Glomerular endothelial cell (primary cell): ENCODE measurements at places on chromosomes 6 and 20. TPM values are rescaled to one million over a fixed set of nuclear protein-coding genes. Genes with fewer than 3 reads are reported as not detected.

Gene RSPH4A
- total RNA-seq: 0.29 and 0.63 TPM in 2 replicates

Gene FAM209B
- not detected in 2 replicates for total RNA-seq

Gene FGD2
- total RNA-seq: not detected in 2 replicates

Gene MCHR2
- not detected in 2 replicates for total RNA-seq

GRCh38 chr6:91669154-91669870, 1082.4 kb upstream of the MAP3K7 start:
- DNase-seq: no peak

- DNase-seq: no peak
Measured at GRCh38 chr6:116866281-116866871, 10.7 kb upstream of the RFX6 start.

- no peak for DNase-seq
Measured at GRCh38 chr6:167211295-167211648, 53.5 kb upstream of the GPR31 start.

DNA sequence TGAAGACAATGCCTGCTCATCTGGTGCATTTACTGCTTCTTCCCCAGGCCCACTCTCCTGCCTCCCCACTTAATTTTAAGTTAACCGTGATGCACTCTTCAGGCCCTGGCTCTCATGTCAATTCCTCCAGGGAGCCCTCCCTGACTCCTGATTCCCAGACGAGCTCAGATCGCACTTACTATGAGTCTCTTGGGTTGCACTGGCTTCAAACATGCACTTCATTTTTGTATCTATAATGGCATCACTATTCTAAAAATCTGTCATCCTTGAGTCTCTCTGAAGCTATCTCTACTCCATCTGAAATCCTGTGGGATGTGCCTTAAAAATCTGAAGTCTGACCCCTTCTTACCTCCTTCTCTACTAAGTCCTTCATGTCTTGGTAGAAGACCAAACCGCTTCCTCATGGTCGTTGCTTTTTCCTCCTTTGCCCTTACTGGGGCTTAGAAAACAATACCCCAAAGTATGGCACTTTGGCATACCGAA, 24.7 kb downstream of the COX4I2 start:
- DNase-seq: no peak

- DNase-seq: no peak
Measured at GRCh38 chr20:44911264-44911921, 1.5 kb downstream of the PABPC1L start.

DNA sequence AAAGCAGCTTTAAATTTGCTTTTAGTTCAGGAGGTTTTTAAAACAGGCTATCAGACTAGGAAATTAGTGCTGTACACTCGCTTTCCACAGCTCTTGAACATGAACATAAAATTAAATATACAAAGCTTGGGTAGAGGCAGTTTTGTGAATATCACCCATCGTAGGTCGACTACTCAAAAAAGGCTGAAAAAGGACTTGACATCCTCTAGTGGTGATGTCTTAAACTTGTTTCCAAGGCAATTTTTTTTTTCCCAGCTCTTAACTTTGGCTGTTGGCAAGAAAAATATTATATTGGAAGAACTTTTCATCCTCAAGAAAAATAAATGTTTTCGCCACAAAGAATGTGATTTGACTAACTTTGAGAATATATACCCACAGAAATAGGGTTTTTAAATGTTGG, 2.9 kb downstream of the MAP7 start:
- DNase-seq: no peak

DNA sequence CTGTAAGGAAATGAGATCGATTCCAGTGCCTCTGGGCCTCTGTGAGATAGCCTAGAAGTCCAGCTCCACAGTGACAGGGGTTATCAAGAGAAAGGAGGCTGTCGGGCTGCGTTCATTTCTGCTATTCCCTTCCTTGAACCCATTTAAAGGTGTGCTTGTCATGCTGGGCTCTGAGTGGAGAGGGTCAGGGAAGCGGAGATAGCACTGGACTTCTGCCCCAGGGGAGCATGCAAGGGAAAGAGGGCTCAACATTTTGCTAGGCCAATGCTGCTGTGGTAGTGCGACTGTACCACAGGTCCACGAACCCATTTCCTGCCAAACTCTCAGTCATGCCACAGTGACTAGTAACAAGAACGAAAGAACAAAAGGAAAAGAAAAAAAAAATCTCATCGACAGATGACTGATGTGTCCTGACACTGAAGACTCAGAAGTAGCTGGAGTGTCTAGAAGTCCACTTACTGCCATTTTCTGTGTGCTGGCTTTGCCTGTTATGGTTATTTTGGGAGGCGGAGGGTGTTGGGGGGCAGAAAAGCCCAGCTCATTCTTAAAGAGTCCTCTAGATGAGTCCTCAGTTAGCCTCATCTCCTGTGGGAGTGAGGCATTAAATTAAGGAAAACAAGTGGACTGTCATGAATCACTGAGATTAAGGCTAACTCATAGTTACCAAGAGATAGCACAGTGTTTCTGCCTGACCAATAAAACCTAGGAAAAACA, 8.1 kb downstream of the NEDD9 start:
- no peak for DNase-seq

DNA sequence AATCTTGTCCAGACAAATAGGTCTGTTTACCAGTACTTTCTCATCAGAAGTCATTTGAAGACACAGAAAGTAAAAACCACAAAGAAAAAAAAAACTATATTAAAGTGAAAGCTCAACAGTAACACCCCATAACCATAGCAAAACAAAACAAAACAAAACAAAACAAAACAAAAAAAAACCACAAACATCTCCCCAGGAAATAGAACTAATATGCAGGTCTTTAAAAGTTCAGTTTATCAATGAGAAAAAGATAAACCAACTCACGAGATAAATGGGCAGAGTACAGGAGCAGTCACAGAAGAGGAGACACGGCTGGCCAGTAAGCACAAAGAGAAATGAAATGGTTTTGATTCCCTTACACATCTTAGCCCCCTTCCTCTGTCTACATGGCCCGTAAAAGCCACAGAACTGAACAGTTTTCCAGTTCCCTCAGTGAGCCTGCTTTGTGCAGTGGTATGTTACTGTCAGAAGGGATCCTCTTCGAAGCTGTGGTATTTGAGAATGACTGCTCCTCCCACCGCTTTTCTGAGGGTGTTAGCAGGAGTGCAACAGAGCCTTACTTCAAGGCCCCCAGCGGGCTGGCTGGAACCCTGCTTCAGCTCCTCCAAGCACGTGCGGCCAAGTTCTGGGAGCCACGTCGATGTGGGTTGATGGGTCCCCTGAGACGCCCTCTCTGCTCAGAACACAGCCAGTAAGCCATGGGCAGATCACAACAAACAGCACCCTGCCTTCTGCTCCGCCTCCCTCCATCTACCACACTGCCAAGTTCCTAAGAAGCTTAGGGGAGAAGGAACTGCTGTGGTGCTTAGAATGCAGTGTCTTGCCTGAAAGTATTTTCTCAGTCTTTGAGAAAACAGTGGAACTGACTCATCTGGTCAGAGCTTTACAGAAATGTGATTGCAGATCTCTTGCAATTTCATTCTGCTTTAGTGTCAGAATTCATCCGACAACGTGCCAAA, 14.0 kb downstream of the UST start:
- no peak for DNase-seq

Gene CST5
- total RNA-seq: not detected in 2 replicates

Gene HDGFL1
- total RNA-seq: not detected in 2 replicates

Gene TRAM2
- 92.5 and 99.0 TPM in 2 replicates for total RNA-seq

DNA sequence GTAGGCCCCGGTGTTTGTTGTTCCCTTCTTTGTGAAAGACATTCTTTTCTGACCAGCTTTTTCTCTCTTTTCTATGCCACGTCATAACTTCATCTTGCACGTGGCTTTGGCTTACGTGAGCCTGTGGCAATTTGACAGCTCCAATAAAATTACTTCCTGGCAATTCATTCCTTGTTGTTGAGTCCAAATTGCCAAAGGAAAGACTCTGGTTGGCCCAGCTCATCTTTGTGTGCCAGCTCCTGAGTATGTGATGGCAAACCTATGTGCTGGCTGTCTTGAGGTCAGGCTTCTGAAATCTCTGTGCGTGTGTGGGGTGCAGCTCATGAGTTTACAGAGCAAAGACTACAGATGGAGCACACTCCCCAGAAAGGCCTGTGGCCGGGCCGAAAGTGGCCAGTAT, 272.5 kb upstream of the SGK1 start:
- no peak for DNase-seq

GRCh38 chr20:38325905-38326304, 20.4 kb upstream of the LBP start:
- DNase-seq: no peak

DNA sequence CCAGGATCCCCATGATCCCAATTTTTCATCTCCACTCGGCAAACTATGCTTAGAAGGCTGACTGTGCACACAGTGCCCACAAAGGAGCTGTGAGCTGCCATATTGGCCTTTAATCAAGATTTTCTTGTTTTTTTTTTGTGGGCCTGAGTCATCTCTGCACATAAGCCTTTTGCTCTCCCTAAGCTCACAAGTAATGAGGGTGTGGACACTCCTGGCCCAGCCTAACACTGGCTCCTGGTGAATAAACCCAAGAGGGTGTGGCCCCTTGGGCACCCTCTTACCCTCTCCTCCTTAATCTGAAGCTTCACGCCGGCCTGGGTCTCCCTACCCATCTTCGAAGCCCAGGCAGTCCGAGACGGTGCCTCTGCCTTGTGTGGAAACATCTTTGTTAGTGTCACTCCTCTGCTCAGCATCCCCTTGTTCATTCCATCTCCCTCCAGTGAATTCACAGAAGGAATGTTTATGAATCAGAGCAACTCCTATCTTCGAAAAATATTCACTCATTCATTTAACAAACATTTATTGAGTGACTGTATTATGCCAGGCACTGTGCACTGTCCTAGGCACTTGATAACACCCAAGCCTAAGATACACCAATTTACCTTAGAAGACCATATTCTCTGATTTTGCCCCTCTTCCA, 22.2 kb upstream of the MRPS10 start:
- DNase-seq: no peak

DNA sequence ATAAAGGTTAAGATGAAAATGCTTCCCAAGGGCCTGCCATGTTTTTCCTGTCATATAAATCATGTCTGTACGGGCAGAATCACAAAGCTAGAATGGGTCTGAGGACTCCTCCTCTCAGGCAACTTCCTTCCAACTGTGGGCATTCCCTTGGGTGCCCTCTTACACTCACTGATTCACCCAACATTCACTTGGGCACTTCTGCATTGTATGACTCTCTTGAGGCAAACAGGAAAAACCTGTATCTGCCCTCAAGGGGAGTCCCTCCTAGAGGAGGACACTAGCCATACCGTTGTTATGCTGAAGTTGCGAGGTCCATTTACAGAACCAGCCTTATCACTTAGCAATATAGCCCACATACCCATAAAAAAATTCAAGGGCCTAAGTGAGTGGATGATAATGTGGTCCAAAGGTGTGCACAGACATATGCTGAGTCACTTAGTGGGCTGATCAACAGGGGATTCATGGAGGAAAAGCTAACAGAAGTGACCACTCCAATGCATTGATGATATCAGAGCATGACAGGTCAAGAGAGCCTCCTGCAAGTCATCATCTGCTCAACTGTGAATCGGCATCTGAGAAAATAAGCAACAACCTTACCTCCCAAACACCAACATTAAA, 131.1 kb downstream of the ATXN1 start:
- DNase-seq: no peak

DNA sequence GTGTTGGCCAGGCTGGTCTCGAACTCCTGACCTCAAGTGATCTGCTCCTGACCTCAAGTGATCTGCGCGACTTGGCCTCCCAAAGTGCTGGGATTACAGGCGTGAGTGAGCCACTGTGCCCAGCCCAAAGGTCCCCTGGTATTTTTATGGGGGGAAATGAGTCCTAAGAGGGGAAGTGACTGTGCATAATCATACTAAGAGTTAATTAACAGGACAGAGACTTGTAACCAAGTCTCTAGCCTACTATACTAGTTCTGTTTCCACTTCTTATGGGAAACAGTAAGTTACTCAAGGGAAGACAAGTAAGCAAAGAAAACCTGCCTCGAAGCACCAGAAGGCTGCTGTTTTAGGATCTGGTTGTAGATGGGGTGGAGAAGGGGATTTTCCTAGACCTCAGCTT, 27.9 kb downstream of the TCF15 start:
- DNase-seq: no peak

- DNase-seq: no peak
Measured at GRCh38 chr6:31293343-31293742, 21.5 kb upstream of the HLA-C start.

- no peak for DNase-seq
Measured at GRCh38 chr6:20172842-20173456, 39.3 kb downstream of the MBOAT1 start.

- DNase-seq: no peak
Measured at GRCh38 chr6:156190270-156190669, 586.9 kb upstream of the ARID1B start.

Gene DEFB121
- not detected in 2 replicates for total RNA-seq

Gene SLC25A27
- 2.2 and 2.6 TPM in 2 replicates for total RNA-seq

- peak; percentile 68 for DNase-seq
Measured at GRCh38 chr6:82144007-82144851, 103.3 kb downstream of the IBTK start.

DNA sequence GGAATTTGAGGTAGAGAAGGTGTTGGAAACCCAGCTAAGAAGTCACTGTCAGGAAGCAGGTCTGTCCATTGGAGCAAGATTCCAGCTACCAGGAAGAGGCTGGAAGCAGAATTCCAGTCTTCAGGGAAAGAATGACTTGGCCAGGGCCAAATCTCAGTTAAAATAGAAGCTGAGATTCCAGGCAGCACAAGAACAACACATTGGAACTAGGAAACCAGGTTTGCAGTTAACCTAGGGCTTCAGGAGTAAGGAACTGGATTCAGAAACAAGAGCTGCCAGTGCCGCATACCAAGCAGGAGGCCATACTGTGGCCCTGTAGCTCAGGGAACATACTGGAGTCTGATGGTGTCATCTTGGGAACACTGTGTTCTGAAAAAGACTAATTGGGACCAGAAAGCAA, 73.7 kb upstream of the FUCA2 start:
- no peak for DNase-seq

GRCh38 chr6:116371120-116371917, 572 bp downstream of the DSE start:
- peak; percentile 39 for DNase-seq

GRCh38 chr6:120908767-120909166, 425.5 kb downstream of the TBC1D32 start:
- DNase-seq: no peak

Gene MAS1
- total RNA-seq: not detected in 2 replicates

Gene CD24
- total RNA-seq: 6.4 and 38.0 TPM in 2 replicates

Gene HCK
- not detected in 2 replicates for total RNA-seq

DNA sequence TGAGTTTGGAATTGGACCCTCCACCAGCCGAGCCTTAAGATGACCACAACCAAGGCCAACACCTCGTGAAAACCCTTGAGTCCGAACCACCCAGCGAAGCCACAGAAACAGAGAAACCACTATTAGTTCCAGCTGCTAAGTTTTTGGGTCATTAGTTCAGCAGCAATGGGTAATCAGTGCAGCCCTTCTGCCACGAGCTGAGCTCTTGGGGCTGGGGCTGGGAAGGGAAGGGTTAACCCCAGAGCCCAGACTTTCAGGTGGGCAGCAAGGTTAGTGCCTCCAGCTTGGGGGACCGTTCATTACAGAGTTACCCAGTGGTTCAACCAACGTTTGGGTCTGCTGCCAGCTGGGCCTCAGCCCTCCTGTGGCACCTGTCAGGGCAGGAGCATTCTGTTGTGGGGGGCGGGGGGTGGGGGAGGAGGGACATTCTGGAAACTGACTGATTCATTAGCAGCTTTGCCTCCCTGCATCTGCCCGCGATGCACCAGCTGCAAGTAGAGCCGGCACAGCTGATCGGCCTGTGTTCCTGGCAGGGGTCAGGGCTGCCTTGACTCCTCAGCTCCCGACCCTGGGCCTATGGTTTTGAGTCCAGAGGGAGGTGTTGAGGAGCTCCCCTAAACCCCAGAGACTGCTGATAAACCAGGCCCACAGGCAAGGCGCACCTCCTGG, 52.7 kb downstream of the TGM2 start:
- no peak for DNase-seq

Gene PTK6
- not detected in 2 replicates for total RNA-seq

Gene KHDRBS2
- total RNA-seq: not detected in 2 replicates
